ENCODE measurements at places on chromosomes 6 and 20.

DNA sequence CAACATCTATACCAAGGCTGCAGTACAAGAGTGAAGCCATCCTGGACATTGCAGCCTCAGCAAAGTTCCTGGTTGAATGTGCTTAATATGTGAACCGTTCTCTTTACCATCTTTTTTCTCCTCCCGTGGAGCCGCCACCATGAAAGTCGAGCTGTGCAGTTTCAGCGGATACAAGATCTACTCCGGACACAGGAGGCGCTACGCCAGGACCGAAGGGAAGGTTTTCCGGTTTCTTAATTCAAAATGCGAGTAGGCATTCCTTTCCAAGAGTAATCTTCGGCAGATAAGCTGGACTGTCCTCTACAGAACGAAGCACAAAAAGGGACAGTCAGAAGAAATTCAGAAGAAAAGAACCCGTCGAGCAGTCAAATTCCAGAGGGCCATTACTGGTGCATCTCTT lies 8.4 kb upstream of the LINC00237 start:
- no peak for DNase-seq

DNA sequence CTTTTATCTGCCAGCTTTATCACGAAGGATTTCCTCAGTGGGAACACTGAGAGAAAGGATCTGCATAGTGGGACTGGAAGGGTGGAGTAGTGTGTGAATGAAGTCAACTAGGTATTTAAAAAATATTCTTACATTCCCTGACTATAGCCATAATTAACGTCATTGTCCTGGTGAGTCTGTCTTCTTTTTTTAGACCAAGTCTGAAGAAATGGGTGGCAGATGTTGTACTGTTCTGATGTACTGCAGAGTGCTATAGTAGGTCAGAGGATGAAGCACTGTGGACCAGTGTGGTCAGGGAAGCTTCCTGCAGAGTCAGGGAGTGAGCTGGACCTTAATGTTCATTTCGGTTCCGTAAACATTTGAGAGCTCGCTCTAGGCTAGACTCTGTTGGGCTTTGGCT lies 11.9 kb downstream of the TULP4 start:
- DNase-seq: no peak

- DNase-seq: no peak
These were observed 196.0 kb downstream of the BTBD3 start for GRCh38 chr20:12113468-12114371.

GRCh38 chr20:4767084-4767483 lies 45.4 kb downstream of the PRND start:
- no peak for DNase-seq

DNA sequence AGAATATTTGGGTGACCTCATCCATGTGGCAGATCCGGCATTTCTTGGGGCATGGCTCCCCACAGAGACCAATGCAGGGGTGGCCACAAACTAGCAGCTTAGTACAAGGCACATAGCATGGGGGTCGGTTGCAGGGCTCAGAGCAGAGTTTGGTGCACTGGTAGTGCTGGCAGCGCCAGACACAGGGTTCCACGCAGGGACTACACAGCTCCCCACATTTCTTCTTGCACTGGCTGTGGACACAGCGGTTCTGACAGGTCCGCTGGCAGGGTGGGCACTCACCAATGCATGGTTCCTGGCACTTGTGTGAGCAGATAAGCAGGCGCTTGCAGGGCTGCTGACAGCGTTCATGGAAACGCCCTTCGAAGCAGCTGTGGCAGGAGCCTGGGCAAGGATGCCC lies 29.1 kb downstream of the DDX27 start:
- DNase-seq: no peak

GRCh38 chr20:63320041-63320511 lies 27.1 kb downstream of the COL20A1 start:
- DNase-seq: no peak

GRCh38 chr6:142880201-142880600 lies 64.8 kb downstream of the HIVEP2 start:
- no peak for DNase-seq

DNA sequence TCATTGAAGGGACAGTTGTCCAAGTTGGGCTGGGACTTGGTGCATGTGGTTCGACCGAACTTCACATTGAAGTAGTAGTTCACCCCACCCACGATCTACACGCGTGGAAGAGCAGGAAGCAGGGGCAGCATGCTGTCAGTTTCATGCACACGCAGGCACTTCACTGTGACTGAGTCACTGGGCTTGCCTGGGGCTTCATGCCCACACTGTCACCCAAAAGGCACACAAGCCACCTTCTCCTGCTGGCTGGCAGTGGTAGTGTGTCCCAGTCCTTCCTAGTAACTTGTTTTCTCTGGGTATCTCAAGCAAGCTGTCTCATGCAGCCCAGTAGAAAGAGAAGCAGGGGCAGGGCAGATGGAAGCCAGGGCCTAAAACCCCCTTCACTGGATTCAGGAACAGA lies 2.0 kb downstream of the CST5 start:
- DNase-seq: no peak

DNA sequence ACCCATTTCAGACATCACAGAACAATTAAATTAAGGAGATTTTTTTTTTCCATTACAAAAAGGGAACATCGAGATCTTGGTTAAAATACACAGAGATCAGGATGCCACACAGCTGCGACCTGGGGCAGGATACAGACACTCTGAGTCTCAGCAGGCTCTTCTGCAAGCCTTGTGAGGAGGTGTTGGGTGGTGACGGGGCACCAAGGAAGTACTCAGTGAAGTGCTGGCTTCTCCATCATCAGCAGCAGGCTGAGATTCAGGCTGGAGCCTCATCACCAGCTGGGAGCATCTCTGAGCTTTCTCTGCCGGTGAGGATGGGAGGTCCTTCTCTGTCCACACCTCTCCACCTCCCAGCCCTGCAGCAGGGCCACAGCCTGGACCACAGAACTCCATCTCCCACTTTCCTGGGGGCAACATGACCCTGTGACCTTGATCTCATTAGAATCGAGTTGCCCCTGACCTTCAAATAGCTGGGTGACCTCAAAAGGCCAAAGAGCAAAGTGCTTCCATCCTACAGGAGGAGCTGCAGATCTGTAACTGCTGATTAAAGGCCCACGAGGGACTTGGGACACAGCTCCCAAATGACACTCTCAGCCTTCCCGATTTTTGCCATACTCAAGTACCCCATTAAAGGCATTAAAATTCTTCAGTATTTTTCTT lies 16.0 kb downstream of the PMEPA1 start:
- no peak for DNase-seq

DNA sequence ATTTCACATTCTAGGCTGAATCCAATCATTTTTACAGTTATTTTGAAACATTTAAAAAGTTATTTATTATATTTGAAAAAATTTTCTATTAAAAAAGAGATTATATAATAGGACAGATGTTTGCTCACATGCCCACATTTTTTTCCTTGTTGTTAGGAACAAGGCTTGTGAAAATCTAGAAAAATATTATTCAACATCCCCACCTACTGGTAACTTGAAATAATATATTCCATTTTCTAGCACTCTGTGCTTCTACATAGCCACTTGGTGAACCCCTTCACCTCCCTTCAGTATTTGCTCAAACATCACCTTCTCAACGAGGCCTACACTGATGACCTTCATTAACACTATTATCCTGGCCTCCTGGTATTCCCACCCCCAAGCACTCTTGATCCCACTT lies 18.3 kb upstream of the GPRC6A start:
- no peak for DNase-seq

- no peak for DNase-seq
These were observed 645.5 kb downstream of the GRIK2 start for GRCh38 chr6:102038964-102039363.

GRCh38 chr20:37384683-37385174 lies 38.8 kb downstream of the SRC start:
- peak; percentile 85 for DNase-seq

DNA sequence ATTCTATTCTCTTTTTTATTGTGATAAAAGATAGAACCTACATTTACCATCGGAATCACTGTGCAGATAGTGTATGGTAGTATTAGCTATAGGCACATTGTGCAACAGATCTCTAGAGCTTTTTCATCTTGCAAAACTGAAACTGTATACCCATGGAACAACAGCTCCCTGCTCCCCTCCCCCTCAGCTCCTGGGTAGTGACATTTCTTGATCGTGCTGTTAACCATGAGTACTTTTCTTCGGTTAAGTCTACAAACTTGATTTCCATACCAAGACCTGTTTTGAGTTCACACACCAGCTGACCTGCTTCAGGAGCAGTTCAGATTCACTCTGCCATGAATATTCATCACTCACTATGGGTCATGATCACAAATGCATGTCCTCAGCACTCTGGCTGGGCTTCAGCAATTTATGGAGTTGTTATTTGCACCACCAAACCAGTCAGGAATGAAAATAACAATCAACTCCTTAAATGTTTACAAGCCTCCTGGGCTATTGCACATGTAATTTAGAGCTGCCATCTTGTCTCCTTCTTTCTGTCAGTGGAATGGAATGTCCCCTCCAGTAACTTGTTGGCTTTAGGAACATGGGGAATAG lies 32.8 kb downstream of the PRDM1 start:
- DNase-seq: no peak

DNA sequence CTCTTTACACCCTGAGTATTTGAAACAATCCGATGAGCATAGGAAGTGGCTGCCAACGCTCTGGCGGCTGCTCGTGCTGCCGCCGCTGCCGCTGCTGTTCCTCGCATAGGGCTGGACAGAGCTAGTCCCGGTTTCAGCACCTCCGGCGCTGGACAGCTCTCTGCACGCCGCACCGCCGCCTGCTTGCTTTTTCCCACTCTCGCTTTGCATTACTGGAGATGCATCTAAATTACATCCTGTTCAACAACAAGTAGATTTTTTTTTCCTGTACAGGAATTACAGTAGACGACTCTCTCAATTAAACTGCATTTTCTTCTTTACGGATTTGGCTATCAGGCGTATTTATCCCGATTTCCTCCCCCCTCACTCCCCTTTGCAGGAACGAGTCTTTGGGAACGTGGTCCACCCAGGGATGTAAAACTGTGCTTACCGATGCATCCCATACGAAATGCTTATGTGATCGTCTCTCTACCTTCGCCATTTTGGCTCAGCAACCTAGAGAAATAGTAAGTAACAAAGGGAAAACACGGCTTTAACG lies 563.8 kb downstream of the LMBRD1 start:
- DNase-seq: peak; percentile 90

DNA sequence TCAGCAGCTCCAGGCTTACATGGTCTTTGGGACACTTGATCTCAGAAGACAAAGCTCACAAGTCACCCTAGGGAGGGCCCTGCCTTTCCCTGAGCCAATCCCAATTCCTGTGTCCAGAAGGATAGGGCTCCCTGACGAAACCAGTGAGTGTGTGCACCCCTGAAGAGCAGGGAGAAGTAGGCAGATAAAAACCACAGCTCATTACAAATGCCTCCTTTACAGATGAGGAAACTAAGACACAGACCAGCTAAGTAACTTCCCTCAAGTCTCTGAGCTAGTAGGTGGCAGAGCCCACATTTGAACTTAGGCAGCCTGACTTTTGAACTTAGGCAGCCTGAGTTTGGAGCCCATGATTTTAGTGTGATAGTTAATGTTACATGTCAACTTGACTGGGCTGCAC lies 6.7 kb upstream of the ZFAND3 start:
- DNase-seq: no peak

DNA sequence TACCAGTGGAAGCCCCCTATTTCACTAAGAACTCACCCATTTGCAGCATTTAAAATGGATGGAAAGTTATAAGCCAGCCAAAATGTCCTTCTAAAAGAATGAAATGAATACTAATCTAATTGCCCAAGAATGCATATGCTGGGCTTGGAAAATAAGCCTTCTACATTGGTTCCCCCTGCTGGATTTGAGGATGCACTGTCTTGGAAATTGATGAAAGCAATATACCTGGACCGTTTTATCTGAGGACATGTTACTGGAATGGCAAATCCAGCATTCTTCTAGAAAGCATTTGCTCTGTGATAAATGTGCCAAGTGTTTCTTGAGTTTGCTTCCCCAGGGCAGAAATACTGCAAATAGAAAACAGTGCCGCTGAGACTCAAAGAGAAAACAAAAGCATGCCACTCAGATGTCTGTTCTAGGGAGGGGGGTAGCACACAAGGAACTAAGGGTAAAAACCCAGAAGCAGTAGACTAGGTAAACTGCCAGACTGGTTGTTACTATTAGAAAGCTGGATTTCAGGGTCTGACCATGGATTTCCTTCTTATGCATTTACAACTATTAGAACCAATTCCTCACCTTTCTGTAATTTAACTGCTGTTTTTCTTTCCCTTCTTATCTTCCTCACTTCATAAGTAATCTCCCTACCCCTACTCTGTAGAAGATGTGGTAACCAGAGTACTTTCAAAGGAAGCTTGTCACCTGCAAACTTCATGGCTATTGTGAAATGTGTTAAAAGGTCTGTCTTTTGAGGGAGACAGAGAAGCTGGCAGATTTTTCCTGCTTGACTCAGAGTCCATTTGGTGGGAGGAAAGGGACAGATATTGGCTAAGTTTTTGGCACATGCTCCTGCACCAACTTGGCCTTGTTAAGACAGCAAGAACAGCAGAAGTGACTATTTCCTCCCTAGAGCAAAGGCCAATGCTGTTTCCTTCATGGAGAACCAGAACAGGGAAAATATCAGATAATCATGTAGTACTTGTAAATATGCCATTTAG lies 642.6 kb downstream of the KIF16B start:
- no peak for DNase-seq

GRCh38 chr20:46767127-46767761 lies 57.8 kb downstream of the SLC2A10 start:
- DNase-seq: no peak

DNA sequence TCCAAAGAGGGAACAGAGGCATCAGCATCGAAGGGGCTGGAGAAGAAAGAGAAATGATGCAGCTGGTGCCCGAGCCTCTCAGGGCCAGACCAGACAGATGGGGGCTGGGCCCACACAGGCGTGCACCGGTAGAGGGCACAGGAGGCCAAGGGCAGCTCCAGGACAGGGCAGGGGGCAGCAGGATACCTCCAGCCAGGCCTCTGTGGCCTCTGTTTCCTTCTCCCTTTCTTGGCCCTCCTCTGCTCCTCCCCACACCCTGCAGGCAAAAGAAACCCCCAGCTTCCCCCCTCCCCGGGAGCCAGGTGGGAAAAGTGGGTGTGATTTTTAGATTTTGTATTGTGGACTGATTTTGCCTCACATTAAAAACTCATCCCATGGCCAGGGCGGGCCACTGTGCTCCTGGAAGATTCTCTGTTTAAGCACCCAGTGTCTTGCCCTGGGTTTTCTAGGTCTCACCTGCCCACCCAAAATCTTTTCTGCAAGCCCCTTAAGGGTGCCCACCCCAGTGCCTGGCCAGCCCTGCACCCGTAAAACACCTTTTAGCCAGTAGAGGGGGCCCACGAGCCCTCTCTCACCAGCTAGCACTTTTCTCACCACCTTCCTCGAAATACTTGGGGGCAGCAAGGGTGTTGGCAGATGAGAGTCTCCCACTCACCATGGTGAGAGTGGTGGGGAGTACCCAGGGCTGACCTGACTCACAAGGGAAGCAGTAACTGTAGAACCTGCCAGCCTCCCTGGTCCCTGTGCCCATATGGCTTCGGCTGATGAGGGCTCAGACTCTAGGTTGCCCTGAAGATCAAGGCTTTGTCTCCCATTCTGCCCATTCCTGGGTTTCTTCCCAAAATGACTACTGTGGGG lies 35.7 kb upstream of the ID1 start:
- peak; percentile 86 for DNase-seq
